Stimulated activated CD4-positive, alpha-beta T cell treated with anti-CD3 and anti-CD28 coated beads, Interleukin-15, amount 100 ng/mL, for 1 hour (primary cell): ENCODE measurements at places on chromosomes 6 and 20.

DNA sequence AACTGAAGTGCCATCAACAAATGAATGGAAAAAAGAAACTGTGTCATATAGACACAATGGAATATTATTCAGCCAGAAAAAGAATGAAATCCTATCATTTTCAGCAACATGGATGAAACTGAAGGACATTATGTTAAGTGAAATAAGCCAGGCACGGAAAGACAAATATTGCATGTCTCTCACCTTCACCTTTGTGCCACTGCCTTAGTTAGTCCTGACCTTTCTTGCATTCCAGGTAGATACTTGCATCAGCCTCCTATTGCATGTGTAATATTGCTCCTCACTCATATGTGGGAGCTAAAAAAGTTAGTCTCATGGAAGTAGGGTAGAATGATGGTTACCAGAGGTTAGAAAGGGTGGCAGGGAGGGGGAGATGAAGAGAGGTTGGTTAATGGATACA, 14.9 kb downstream of the NOTCH4 start:
- no peak for DNase-seq

- DNase-seq: no peak
These were observed 8.7 kb downstream of the LAMA4 start for GRCh38 chr6:112245511-112246203.

DNA sequence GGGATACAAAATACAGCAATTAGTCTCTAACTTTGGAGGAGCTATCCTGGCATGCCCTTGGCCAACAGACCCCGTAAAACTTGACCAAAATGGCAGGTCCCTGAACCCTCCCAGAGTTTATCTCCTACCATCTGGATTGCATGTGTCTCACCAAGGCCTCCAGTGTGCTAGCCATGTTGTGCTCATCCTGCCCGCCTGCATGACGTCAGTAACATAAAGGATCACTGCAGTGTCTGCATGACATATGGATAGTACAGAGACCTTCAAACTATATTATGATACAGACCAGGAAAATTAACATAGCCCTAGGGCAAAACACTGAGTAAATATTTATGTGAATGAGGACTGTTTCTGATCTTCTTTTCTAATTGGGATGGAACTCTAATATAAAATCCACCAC, 25.3 kb downstream of the CPXM1 start:
- no peak for DNase-seq

GRCh38 chr6:81075974-81076373, 676.5 kb downstream of the TENT5A start:
- no peak for DNase-seq

DNA sequence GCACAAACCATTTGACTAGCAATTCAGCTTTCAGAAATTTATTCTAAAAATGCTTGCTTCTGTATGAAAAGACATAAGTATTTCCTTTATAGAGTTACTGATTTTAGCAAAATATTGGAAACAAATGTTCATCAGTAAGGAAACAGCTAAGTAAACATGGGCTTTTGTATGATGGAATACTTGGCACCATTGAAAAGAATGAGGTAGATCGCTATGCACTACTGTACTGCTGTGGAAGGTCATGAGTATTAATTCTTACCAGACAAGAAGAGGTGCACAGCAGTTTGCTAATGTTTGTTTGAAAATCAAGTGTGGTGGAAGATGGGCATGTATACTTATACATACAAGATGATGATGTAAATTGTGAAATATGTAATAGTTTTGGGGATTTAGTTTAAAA, 73.0 kb downstream of the FARS2 start:
- DNase-seq: no peak

- no peak for DNase-seq
These were observed 15.3 kb downstream of the ECHDC1 start for GRCh38 chr6:127328043-127328609.

- no peak for DNase-seq
These were observed 2.2 kb downstream of the HMGCLL1 start for GRCh38 chr6:55576811-55577210.

GRCh38 chr6:161214722-161215121, 59.1 kb downstream of the AGPAT4 start:
- DNase-seq: no peak

DNA sequence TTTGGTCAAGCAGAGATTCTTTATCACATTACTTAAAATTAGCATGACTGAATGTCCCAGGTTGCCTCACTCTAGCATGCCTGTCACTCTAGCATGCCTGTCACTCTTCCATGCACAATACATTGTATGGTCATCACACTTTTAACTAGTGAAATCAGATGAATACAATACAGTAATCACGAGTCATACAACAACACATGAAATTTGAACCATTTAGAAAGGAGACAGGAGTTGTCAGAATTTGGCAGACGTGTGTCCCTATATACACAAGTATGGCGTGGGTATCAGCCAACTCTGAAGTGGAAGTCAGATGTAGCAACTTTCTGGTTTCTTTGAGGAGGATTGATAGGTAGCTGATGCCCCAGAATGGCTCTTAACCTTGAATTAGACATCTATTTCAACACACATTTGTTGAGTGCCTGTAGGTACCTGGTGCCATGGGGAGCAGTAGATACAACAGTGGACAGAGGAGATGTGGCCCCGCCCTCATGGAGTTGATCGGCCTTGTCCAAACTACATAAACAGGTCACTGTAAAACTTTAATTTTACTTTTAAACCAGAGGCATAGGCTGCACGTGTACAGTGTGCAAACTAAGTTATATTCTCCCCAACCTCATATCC, 116.1 kb upstream of the TIAM2 start:
- no peak for DNase-seq

DNA sequence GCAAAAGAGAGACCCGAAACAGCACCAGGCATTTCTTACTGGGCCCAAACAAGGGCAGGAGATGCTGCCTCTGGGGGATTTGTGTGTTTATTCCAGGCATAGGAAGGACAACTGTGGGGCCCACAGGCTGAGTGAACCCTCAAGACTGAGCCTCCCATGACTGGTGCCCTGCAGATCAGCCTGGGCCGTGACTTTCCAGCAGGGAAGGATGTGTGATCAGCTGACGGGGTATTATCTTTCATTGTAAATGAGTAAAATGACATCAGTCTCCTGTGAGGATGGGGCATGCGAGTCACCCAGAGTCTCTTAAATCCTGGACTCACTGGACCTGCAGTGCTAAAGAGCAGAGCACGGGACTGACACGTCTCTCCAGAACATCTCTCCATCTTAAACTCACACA, 3.9 kb upstream of the TEAD3 start:
- no peak for DNase-seq

DNA sequence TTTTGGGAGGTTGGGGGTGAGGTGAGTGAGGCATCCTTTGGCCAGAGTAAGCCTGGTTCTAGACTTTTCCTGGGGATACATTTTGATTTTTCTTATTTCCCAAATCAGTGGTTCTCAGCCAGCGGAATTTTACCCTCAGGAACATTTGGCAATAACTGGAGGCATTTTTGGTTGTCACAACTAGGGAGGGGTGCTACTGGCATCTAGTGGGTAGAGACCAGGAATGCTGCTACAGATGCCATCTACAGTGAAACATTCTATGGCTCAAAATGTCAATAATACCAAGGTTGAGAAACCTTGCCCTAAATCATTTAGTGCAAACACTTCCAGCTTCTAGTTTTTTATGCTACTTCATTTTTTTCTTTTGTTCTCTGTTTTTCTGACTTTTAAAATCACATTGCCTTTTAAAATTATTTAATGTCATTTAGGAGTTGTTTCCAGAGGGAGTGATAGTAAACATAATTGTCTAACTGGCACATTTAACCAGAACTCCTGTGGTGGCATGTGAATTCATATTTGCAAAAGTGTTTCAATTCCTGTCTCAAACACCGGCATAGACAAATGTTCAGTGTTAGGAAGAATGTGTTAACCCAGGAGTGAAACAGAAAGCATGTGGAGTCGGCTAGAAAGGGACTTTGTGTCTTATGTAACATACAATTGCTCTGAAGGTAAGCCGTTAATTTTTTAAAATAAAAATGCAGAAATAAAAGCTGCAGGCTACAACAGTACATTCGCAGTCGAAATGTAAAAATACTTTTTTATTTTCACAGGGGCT, 59.0 kb downstream of the QRSL1 start:
- no peak for DNase-seq

GRCh38 chr6:111503660-111504059, 20.6 kb upstream of the REV3L start:
- DNase-seq: no peak

- DNase-seq: no peak
These were observed 43.7 kb upstream of the BPIFA2 start for GRCh38 chr20:33124261-33124660.

DNA sequence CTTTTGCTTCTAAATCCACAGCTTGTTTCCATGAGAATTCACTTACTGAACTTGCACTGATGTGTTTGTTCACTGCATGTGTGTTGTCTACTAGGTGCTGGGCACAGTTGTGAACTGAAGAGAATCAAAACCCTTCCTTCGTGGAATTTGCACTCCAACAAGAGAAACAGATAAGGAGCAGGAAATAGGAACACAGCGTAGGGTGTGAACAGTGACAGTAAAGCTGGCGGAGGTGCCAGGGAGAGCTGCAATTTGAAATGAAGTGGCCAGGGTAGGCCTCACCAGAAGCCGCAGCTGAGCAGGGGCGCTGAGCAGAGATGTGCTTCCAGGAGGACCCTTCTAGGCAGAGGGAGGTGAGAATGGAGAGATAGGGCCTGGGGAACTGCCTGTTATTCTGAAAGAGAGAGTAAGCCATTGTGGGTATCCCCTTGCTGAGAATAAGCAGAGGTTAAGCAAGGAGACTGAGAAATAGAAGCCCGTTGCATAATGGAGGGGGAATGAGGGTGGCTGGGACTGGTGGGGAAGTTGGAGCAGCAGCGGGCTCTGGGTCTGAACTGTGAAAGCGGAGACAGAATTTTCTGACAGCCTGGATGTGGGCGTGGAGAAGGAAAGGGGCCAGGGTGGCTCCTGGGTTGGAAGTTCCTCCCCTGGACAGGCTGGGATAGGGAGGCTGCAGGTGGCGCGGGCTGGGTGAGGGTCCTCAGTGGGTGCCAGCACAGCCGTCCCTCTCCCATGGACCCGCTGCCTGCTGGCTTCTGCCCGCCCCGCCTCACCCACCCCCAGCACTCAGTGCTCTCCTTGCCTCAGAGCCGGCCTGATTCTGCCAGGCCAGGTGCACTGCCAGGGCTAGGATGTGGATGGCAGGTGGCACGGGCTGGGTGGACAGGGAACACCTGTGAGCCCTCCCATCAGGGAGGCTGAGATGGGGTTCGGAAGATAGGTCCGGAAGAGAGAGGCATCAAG, 114.7 kb upstream of the AFDN start:
- no peak for DNase-seq

- peak; percentile 12 for DNase-seq
These were observed 68.8 kb downstream of the CDC5L start for GRCh38 chr6:44456070-44456965.

DNA sequence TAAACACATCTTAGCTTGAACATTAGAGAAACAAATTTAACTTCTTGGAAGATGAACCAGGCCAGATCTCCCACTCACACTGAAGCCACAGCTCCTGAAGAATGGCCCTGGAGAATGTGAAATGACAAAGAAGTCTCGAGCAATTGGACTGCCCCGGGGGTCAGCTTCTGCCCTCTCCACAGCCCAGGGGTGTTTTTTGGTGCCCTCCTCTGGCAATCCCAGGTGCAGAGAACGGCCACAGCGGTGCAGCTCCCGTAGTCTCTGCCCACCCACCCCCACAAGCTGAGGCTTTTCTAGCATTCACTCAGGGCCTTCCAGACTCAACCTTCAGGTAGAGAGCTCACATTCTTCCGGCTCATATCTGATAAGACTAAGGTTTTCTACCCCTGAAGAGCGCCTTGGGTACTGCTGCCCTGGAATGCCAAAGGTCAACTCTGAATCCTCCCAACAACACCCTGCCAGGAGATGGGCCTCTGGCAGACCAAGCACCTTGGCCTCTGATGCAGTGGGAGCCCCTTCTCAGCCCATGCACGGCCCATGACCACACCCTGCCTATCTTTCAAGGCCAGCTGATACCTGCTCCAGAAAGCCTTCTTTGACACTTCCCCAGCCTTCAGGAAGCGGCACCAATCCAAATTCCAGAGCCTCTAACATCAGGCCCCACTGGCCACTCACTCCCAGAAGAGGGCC, 208.3 kb downstream of the SYNDIG1 start:
- DNase-seq: no peak

GRCh38 chr6:132763269-132763668, 5.6 kb upstream of the VNN2 start:
- no peak for DNase-seq

DNA sequence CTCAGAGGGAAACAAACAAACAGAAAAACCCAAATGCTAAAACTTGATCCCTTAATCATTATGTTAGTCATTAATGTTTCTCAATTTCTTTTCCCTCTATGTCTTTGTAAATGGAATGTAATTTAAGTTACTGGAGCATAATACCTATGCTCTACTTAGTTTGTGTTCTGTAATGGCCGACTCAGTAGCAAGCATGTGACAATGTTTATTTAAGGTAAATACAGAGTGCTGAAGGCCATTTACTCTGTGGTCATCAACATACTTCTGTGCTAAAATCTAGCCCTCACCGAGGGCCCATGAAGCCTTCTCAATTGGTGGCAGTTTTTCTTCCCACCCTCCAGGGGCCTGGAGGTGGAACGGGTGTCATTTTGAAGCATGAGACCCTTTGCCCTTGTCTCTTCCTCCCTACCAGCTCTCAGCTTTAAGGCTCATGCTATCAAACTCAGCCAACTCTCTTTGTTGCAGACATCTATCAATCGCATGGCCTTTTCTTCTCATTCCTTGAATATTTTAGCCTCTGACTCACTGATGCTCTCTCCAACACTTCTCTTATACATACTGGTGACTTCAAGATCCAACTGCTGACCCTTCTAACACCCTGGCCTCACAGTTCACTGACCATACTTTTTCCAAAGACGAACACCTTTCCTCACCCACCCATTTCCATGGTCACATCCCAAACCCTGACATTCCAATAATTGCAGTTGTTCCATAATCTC, 48.2 kb downstream of the STX7 start:
- no peak for DNase-seq

DNA sequence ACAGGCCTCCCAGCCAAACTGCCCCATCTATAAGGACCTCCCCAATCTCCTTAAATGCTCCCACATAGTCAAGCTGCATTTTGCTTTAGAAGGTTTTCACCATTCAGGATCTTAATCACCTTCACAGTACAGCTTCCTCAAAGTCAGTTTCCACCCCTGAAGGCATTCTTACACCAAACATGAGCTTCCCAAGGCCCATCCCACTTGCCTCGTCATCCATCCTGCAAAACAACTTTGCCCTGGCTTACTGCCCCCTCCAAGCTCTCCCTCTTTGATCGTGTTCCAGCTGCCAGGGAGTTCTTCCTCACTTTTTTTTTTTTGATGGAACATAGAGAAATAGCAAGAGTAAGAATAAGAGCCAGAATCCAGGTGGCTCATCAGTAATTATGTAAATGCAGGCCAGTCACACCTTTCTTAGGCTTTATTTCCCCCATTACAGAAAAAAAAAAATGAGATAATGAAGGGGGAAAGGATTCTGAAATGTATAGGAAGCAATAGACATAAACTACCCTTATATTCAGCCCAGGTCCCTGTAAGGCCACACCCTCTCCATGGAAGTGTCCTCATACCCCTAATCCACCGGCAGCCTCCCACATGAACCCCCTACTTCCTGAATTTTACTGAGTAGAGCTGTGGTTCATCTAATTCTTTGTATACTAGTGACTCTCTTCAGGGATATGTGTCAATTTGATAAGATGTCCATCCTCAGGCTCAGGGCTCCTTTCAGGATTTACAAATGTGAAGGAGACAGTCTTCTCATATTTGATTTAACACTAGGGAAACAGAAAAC, 12.7 kb downstream of the TRIM27 start:
- no peak for DNase-seq
